ENCODE measurements at places on chromosomes 4 and X. TPM values are rescaled to one million over a fixed set of nuclear protein-coding genes. Genes with fewer than 3 reads are reported as not detected.

DNA sequence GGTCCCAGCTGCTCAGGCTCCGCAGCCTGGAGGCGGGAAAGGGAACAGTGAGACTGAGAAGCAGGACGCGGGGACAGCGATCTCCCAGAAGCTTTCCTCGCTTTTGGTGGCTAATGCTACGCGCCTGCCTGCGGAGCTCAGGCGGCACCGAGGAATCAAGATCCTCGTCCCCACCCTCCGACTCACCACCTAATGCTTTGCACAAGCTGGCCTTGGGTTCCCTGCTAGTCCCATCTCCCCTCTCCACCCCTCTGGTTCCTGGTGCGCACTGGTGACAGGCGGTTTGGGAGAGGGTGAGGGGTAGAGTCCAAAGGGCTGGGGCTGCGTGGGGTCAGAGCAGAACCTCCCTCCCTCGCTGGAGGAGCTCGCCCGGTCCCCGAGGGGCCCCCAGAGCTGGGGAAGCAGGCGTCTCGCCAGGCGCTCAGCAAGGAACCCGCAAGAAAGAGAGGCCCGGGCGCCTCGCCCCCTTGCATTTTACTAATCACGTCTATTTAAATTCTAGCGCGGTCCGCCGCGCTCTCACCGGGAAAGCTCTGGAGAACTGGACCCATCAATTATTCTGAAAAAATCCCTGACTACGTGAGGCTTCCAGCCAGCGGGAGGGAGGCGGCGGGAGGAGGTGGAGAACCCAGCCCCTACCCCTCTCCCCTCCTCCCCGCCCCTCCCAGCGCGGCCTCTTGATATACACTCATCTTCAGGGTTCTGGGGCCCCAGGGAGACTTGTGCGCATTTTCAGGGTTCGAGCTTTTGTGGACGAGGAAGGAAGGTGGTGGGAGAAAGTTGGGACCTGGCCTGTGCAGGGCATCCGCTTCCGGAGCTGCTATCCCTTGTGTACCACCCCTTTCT is 9.1 kb downstream of the POU4F2 start:
- DNase-seq: no peak

- no peak for DNase-seq
Observed at GRCh38 chr4:176054942-176055341, 10.7 kb upstream of the WDR17 start.

- no peak for DNase-seq
Observed at GRCh38 chr4:15065516-15065915, 63.2 kb downstream of the CPEB2 start.

The HTR2C gene
- not detected for total RNA-seq

The DGAT2L6 gene
- not detected for total RNA-seq
